HEK293T (cell line): ENCODE measurements at places on chromosomes 7 and 10.

- DNase-seq = no peak
Observed at GRCh38 chr7:88495881-88496725, 189.4 kb upstream of the STEAP4 start.

GRCh38 chr7:738723-739454 lies 11.8 kb upstream of the PRKAR1B start:
- DNase-seq = no peak

DNA sequence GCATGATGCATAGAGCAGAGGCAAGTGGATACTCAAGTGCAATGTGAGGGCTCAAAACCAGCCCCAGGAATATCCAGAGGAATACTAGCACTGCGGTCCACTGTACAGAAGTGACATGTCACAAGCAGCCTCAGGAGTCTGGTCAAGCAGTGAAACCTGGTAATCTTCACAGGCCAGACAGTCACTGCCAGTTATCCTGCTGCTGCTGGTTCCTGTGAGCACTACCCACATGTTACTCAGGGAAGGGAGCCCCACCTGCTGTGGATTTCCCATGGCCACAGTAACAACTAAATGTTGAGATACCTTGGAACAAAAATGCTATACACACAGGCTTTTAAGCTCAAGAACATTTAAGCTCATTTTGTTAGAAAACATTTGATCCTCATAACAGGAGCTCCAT lies 103.0 kb downstream of the RNF133 start:
- no peak for DNase-seq

- DNase-seq = no peak
Observed at GRCh38 chr10:56632537-56632936, 271.5 kb upstream of the ZWINT start.

DNA sequence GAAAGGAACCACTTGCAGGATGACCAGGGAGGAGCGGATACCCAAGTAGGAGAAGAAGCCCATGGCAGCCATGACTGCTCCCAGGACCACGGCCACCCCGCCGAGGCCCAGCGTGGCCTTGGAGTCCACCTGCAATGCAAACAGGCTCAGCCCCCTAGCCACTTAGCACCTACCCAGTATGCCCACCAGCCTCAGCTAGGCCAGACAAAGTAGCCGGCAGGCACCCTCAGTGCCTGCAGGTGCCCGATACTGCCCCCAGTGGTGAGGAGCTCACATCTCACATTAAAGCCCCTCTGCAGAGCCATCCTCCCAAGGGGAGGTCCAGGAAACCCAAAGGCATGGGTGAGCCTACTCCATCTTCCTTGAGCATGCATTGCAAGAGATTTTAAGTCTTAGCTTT lies 6.6 kb downstream of the NPC1L1 start:
- peak; percentile 91 for DNase-seq

- no peak for DNase-seq
Observed at GRCh38 chr7:81725003-81725811, 44.6 kb downstream of the HGF start.

- DNase-seq = no peak
Observed at GRCh38 chr7:44754802-44755697, 6.4 kb downstream of the ZMIZ2 start.

GRCh38 chr10:94363251-94363565 lies 469 bp upstream of the NOC3L start:
- DNase-seq = no peak

DNA sequence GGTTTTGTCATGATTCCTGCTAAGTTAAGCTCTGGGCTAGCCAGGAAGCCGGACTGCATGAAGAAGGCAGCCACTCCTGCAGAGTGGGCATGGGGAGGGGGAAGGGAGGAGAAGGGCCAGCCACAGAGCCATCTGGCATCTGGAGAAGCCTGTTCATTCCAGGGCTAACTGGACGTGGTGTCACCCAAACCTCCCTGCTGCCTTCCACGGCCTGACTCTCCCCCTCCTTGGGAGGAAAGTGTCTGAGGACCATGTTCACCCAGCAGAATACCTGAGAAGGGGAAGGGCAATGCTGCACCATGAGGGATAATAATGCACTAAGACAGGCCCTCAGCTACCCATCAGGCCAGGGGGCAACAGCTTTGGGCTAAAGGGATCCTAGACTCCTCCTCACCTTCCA lies 15.4 kb downstream of the AQP1 start:
- no peak for DNase-seq

GRCh38 chr7:151244841-151245346 lies 3.6 kb downstream of the SMARCD3 start:
- no peak for DNase-seq

DNA sequence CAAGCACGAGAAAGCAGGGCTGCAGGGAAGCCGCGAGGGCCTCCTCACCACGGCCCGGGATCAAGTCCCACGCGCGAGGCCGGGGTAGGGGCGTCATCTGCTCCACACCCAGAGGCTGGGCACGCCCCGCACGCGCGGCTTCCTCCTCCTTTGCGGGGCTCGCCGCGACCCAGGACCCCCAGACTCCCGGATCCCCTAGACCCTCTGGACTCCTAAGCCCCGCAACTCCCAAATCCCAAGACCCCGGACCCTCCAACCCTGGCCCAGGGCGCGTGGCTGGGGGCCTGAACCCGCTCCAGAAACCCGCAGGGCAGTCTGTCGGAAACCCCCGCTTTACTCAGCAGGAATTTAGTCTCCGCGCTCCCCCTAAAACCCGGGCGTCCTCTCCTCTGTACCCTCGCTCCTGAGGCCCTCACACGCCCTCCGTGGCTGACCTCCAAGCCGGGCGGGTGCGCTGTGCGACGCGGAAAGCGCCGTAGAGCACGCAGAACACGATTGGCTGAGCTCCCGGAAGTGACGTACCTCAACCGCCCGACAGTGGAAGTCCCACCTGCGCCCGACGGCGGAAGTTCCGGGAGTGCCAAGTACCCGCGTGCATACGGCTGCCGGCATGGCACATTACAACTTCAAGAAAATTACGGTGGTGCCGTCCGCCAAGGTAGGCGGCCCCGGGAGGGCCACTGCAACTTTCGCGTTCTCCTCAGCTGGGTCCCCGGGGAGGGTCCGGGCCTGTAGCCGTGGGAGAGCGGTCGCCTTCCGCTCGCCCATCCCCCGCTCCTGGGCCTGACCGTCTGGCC lies at the start of gene GTPBP4:
TSS of gene GTPBP4 (plus strand) at position 565 of the 797 bp plus-strand sequence. CDS start at position 611, 46 bp downstream.
- peak; percentile 99 for DNase-seq

DNA sequence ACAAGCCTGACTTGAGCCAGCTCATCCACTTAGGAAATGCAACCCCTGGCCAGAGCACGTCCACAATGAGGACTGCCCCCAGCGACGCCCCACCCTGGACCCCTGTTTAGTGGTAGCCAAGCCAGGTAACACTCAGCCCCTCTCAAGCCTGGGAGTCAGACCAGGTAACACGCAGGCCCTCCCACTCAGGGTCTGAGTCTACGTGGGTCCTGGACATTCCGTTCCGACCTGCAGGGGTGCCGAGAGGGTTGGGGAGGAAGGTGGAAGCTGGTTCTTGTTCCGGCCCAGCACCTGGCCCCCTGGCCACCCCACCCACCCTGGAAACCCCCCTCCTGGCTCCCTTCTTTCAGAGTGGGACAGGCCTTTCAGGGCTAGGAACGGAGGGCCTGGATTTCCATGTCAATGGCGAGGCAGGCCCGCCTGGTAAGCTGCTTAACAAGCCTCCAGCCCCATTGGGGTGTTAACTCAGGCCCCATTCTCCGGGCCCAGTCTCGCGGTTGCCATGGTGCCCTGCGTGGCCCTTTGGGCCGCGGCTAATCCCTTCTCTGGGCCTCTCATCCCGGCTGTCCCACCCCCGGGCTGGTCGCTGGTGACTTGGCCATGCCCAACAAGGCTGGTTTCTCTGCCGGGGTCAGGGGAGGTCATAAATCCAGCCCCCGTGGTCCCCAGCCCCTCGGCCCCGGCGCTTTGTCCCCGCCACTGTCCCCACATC lies 19.7 kb upstream of the LFNG start:
- DNase-seq = no peak

DNA sequence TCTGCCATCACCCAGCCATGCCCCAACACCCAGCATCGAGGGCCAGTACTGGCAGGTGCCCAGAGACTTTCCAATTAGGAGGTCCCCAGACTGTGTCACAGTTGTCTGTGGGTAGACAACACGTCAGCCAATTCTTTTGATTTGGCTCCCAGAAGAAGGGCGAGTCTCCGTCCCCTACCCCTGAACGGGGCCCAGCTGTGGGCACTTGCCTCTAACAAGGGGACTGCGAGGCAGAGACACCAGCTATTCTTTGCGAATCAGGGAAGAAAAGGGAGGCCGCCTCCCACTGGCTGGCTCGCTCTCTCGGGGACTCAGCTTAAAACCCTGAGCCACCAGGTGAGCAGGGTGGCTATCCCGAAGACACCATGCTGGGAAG lies 167.3 kb downstream of the USP6NL start:
- no peak for DNase-seq

- DNase-seq = no peak
Observed at GRCh38 chr7:50121286-50121685, 28.2 kb upstream of the ZPBP start.

DNA sequence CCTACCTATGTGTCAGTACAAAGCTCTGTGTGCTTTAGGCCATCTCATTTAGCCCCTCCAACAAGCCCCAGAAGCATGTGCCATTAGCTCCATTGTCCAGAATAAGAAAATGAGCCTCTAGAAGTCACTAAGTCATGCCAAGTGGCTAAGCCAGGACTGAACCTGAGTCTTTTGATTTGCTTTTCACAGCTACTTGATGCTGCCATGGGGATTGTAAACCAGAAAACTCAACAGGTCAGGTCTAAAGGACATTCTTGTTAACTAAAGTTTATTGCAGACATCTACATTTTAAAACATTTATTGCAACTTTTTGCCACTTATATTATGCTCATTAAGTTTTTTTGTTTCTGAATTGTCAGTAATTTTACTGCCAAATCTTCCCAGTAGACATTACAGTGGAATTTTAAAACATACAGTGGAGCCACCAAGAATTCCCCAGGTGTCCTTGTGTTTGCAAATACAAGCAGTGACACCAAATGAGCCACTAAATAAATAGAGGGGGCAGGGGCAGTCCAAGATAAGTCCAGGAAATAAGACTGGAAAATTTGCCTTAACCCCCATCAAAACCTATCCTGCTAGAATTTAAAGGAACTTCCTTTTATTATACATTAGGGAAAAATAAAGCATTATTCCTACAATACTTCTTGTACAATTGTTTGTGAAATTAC lies 115.9 kb downstream of the RAPGEF5 start:
- DNase-seq = no peak

DNA sequence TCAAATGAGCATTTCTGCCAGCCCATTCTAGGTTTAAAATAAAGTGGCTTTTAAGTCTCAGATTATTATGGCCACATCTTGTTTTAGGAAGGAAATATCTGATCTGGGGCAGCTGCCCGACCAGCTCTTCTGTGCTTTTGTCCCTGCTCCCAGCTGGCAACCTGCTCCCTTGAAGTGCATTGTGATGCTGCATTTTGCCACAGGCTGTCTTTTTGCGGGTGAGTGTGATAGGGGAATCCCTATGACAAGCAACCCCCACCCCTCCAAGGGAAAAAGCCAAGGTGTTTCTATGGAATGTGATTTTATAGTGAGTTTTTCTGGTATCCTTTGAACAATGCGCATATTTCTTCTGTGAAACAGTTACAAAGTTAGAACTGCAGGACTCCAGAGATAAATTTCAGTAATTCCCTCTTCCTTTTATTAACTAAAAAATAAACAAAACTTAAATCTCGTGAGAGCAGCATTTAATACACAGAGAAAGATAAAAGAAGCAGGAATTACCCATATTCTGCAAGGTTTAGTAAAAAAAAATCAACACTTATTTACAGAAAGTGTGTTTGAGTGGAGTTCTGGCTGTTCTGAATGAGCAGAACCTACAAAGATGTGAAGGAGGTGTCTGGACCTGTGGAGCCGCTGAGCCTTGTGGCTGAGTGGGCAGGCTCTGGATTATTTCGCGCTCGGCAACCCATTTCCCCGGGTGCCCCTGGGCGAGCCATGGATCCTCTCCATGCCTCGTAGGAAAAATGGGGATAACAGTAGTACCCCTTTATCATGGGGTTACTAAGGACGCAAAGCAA lies 10.1 kb upstream of the HPS1 start:
- no peak for DNase-seq

DNA sequence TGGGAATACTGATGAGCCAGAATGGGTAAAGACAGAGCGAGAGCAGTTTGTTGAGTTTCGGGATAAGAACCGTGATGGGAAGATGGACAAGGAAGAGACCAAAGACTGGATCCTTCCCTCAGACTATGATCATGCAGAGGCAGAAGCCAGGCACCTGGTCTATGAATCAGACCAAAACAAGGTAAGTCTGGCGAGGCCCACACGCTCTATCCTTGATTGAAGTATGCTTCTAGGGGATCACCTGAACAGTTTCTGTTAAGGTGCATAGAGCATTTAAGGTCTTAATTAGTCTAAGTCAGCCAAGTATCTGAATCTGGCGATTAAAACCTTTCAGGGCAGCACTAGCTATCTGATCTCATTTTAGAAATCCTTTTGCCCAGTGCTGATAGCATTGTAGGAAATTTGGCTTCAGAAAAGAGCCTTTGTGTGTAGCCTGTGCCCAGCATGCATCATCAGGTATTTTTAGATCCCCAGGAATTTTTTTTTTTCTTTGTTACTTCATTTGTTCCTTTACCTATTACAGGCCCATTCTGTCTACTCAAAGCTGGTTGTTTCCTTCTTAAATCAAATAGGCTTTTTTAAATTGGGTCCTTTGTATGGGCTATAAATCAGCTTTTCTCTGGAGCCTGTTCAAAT lies 8.0 kb downstream of the OPN1SW start:
- DNase-seq = no peak

DNA sequence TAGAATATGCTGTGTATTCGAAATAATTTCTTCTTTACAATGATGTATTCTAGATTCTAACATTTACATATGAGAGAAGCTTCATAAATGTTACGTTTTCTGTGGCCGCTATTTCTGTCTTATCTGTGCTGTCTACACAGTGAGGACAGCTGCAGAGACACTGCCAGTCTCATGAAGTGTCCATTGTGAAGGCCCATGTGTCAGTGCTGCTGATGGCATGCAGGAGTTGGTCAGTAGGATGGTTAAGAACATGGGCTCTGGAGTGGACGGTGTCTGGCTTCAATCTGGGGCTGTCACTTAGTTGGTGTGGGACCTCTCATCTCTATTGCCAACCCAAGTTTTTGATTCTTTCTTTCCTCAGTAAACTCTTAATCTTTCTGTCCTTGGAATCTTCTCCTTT lies 137.3 kb downstream of the SDK1 start:
- no peak for DNase-seq

- no peak for DNase-seq
Observed at GRCh38 chr7:80505900-80506500, 5.9 kb downstream of the GNAT3 start.

DNA sequence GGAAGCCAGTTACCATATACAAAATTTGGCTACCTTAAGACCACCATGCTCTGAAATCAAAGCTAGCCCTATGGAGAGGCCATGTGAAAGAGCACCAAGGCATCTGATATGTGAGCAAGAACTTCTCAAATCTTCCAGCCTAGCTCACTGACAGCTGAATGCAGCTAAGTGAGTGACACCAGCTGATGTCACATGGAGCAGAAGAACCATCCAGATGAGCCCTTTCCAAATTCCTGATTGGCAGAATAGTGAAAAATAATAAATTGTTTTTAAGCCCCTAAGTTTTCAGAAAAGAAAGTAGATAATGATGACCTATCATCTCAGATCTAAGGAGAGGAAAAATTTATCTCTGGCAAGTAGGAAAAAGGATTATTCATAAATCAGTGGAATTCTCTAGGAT lies 85.6 kb downstream of the CRTAC1 start:
- DNase-seq = no peak
